ENCODE measurements at places on chromosomes 6 and 20. TPM values are rescaled to one million over a fixed set of nuclear protein-coding genes. Genes with fewer than 3 reads are reported as not detected.

FGD2 gene
- 55.9 TPM for polyA plus RNA-seq

GRCh38 chr6:87731818-87732661 lies 30.0 kb upstream of the AKIRIN2 start:
- DNase-seq, result peak; percentile 81

GRCh38 chr6:137291441-137291840 lies 72.3 kb upstream of the IFNGR1 start:
- DNase-seq, result peak; percentile 43

- no peak for DNase-seq
Observed at GRCh38 chr6:37205175-37205996, 35.4 kb downstream of the PIM1 start.

GRCh38 chr6:74741646-74742045 lies 464.2 kb downstream of the COL12A1 start:
- DNase-seq, result no peak

DNA sequence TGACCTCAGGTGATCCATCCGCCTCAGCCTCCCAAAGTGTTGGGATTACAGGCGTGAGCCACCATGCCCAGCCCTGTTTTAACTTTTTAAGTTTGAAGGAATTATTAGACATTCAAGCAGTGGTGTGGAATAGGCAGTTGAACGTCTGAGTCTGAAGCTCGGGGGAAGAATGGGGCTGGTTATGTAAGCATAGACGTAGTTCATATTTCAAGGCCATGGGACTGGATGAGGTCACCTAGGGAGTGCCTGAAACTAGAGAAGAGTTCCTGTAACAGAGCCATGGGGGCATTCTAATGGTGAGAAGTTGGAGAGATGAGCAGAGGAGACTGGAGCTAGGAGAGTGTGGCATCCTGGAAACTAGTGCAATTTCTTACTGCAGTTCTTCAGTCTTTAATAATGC lies 6.4 kb downstream of the CDKAL1 start:
- DNase-seq, result no peak

All from lung (tissue), 17 donors.